ENCODE measurements at places on chromosomes 4 and X.

- no peak for DNase-seq
Measured at GRCh38 chr4:111802191-111802590, 343.1 kb upstream of the FAM241A start.

GRCh38 chrX:47497271-47497888 is 14.4 kb upstream of the ZNF41 start:
- DNase-seq, result no peak

- no peak for DNase-seq
Measured at GRCh38 chr4:185870366-185870765, 58.4 kb upstream of the SORBS2 start.

- no peak for DNase-seq
Measured at GRCh38 chrX:122583551-122583950, 600.5 kb upstream of the GRIA3 start.

- no peak for DNase-seq
Measured at GRCh38 chrX:47177079-47177478, 16.6 kb upstream of the UBA1 start.

- no peak for DNase-seq
Measured at GRCh38 chr4:57206172-57206571, 96.0 kb upstream of the IGFBP7 start.

- DNase-seq, result no peak
Measured at GRCh38 chrX:119455264-119455663, 13.0 kb upstream of the SLC25A5 start.

GRCh38 chr4:34492414-34492813 is 1751.9 kb downstream of the ARAP2 start:
- no peak for DNase-seq

- peak; percentile 39 for DNase-seq
Measured at GRCh38 chrX:40104630-40104984, 6.8 kb upstream of the BCOR start.

DNA sequence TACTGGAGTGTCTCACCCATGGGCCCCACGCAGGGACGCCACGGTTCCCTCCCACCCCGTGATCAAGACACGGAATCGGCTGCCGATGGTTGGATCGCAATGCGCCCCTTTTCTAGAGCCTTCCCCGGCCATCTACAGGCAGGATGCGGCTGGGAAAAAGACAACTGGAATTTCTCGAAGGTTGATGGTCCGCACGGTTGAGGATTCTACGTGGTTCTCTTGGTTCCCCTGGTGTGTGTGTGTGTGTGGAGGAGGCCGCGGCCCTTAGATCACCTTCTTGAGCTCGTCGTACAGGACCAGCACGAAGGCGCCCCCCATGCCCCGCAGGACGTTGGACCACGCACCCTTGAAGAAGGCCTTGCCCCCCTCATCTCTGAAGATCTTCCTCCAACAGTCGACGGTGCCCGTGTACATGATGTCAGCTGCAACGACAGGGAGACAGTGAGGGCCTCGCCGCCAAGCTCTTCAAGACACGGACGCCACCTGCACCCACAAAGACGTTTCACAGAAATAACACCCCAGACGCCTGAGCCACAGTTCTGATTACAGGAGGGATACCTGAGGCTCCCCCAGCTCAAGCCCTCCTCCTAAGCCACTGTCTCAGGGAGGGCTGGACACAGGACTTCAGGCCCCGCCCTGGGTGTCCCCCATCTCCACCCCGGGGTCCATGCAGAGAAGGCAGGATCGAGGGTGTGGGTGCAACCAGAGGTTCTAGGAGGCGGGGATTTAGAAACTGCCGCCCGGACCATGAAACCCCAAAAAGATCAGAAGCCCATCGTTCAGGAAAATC is 5.4 kb downstream of the SLC25A6 start:
- no peak for DNase-seq

GRCh38 chr4:122759639-122760310 is 27.3 kb downstream of the BBS12 start:
- DNase-seq, result no peak

- DNase-seq, result no peak
Measured at GRCh38 chrX:53347948-53348347, 66.6 kb upstream of the IQSEC2 start.

GRCh38 chrX:133514486-133514885 is 99.2 kb upstream of the GPC4 start:
- no peak for DNase-seq

DNA sequence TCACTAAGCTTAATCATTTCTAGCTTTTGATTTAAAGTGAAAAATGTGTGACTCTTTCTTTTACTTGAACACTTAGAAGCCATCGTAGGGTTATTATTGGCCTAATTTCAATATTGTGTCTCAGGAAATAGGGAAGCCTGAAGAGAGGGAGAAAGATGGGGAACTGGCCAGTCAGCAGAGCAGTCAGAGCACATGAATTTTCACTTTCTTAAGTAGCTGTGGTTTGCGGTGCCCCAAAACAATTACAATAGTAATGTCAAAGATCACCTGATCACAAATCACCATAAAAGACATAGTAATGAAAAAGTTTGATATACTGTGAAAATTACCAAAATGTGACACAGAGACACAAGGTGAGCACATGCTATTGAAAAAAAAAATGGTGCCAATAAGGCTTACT is 45.5 kb downstream of the CENPC start:
- no peak for DNase-seq

DNA sequence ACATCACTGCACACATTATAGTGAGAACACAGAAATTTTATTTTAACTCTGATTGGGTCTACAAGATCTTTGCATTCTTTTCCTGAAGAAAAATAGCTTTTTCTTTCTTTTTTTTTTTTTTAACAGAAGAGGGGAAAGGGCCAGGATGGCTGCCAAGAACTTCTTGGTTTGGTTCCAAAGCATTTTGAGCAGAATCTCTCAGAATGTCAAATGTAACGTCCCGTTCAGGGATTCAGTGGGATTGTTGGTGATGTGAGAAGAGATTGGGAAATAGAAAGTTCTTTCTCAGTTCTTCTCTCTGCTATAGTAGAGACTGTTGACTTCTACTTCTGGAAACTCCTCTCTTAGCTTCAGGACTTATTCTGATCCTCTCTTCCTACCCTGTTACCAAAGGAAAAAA is 70.9 kb upstream of the CBR4 start:
- no peak for DNase-seq

- no peak for DNase-seq
Measured at GRCh38 chr4:101670897-101671296, 119.6 kb upstream of the BANK1 start.

- DNase-seq, result no peak
Measured at GRCh38 chrX:12065251-12065650, 73.0 kb upstream of the FRMPD4 start.

DNA sequence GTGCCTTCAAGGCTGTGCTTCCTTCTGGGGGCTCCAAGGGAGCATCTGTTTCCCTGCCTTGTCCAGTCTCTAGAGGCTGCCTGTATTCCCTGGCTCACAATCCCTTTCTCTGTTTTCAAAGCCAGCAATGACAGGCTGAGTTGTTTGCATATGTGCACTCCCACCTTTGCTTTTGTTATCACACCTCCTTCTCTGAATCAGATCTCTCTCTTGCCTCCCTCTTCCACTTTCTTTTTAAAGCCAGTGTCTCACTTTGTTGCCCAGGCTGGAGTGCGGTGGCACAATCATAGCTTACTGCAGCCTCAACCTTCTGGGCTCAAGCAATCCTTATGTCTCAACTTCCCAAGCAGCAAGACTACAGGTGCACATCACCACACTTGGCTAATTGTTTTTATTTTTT is 37.1 kb upstream of the LEF1 start:
- no peak for DNase-seq

DNA sequence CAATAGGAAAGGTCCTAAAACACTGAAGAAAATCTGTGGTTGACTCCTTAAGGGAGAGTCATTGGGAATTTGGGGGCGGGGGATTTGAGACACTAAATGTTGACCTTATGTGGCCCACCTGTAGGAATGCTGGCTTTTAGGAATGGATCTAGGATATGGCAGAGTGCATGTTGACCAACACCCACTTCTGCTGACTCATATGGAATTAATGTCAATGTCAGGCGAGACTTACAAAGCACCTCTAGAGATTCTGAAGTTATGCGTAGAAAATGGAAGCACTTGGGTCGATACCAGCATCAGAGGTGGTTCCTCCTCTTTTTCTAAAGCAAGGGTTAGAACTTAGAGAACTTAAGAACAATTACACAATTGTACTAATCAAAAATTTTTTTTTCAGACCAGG is 100.6 kb upstream of the CBR4 start:
- DNase-seq, result no peak
